ENCODE measurements at places on chromosomes 5 and 9.
A peak's percentile ranks its signal among the peaks of the same experiment; 100 is the strongest.

GRCh38 chr5:56060276-56061110 lies 65.7 kb upstream of the IL6ST start:
- no peak for DNase-seq

DNA sequence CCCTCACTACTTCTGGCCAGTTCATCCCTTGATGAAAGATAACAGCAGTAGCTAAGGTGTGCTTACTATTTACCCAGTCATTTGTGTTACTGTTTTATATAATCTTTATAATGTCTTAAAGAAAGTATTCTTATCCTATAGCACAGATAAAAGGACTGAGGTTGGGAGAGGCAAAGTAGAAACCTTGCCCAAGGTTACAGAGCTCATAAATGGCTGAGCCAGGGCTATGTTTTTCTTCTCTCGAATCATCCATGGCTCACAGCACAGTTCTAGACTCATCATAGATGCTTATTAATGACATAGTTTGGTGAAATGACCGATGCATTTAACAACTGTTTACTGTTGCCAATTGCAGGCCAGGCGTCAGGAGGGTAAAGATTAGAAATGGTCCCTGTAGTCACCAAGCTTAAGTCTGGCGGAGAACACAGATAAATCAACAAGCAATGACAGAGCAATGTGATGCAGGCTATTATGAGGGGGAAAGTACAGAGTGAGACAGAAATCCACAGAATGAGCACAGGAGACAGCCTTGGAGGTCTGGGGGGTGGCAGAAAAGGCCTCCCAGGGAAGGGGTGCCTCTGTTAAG lies 65.6 kb upstream of the ZNF622 start:
- no peak for DNase-seq

GRCh38 chr9:121972501-121972981 lies 120.6 kb downstream of the TTLL11 start:
- peak; percentile 34 for DNase-seq

GRCh38 chr5:177967221-177967887 lies 28.7 kb downstream of the PROP1 start:
- no peak for DNase-seq

GRCh38 chr5:14676320-14676719 lies 11.8 kb downstream of the OTULIN start:
- DNase-seq: no peak

DNA sequence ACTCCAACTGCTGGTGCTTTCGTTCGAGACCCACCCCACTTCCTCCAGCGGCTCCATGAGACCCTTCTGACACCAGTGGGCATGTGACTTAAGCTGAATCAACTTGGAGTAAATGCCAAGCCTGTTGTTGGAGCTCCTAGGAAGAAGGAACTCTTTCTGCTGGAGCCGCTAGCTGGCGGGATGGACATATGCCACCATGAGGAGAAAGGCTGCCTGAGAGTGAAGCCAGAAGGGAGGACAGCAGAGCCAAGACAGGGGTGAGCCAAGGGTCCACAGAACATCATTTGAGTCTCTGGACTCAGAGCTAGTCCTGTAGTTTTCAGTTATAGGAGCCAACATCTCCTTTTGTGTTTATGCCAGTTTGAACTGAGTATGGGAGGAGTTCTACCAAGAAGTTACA lies 35.9 kb downstream of the ANXA6 start:
- no peak for DNase-seq

DNA sequence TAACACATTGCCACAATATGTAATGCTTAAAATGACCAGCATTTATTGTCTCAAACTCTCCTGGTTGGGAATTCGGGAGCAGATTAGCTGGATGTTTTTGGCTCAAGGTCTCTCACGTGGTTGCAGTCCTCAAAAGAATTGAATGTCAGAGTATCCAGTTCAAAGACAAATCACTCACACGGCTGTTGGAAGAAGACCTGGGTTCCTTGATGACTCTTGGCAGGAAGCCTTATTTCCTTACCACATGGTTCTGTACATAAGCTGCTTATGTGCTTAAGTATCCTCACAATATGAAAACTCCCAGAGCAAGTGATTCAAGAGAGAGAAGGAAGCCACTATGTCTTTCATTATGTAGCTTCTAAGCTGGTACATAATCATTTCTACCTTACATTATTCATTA lies 230.3 kb upstream of the PTPRD start:
- DNase-seq: no peak

- DNase-seq: no peak
These were observed 41.9 kb upstream of the ITGA2 start for GRCh38 chr5:52947208-52947607.

- DNase-seq: no peak
These were observed 96.8 kb upstream of the CCDC112 start for GRCh38 chr5:115393239-115393638.

DNA sequence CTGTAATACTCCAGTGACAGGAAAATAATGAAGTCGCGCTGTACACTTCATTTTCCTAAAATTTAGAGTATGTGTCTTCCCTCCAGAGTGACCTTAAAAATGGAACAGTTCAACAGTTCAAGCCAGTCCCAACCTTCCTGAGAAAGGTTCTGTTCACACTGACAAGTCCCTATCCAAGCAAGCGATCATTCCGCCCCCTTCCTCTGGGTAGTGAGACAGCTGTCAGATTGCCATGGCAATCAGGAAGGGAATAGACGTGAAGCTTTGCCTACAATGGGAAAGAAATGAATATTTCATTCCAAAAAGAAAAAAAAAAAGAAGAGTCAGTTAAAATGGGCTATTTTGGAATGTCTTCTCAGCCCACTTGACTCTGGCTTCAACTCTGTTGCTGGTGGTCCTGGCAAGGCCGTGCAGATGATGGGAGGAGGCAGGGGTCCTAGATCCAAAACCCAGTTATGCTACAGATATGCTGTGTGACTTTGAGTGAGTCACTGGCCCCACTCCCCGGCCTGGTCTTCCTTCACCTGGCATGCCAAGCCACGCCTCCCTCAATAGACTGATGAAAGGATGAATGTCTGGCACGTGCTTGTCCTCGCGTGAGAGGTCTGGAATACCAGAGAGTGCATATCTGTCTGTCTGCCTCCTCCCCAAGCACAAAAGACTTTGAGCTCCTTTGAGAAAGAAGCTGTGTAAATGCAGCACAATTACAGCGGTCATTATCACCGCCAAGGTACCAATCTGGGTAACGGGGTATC lies 165.8 kb upstream of the WWC1 start:
- DNase-seq: no peak

DNA sequence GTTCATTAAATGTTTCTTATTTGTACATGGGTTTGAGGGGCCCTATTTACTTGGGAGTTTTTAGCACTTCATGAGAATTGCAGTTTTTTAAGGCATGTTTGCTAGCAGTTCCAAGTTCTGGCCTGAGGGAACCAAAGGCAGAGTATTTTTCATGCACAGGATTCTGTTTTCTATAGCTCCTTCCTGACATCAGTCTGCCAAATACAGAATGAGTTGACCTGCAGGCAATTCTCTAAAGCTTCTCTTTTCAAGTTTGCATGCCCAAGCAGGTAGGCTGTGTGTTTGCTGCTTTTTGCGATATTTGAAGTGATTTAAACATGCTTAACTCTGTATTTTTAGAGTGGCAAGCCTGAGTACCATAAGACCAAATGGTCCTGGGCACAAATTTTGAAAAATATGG lies 75.8 kb downstream of the AOPEP start:
- DNase-seq: no peak

DNA sequence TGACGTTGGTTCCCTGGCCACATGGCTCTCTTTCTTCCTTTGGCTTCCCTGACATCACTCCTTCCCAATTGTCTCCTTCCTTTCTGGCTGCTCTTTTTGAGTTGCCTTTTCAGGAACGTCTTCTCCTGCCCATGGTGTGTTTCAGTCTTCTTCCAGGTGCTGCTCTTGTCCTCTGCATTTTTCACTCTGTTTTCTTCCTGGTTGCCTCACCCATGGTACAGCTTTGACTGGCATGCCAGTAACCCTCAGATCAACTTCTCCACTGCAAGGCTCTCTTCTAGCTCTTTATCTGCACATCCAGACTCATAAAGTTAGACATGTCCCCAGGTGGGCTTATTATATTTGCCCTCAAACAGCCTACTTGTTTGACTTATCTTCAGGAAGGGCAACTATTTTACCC lies 91.0 kb upstream of the ANKH start:
- DNase-seq: no peak

GRCh38 chr9:27183701-27184100 lies 74.7 kb downstream of the TEK start:
- DNase-seq: no peak

- DNase-seq: no peak
These were observed 146.2 kb upstream of the KLF4 start for GRCh38 chr9:107635803-107636174.

GRCh38 chr9:75499812-75500211 lies 390.7 kb upstream of the PCSK5 start:
- DNase-seq: no peak

DNA sequence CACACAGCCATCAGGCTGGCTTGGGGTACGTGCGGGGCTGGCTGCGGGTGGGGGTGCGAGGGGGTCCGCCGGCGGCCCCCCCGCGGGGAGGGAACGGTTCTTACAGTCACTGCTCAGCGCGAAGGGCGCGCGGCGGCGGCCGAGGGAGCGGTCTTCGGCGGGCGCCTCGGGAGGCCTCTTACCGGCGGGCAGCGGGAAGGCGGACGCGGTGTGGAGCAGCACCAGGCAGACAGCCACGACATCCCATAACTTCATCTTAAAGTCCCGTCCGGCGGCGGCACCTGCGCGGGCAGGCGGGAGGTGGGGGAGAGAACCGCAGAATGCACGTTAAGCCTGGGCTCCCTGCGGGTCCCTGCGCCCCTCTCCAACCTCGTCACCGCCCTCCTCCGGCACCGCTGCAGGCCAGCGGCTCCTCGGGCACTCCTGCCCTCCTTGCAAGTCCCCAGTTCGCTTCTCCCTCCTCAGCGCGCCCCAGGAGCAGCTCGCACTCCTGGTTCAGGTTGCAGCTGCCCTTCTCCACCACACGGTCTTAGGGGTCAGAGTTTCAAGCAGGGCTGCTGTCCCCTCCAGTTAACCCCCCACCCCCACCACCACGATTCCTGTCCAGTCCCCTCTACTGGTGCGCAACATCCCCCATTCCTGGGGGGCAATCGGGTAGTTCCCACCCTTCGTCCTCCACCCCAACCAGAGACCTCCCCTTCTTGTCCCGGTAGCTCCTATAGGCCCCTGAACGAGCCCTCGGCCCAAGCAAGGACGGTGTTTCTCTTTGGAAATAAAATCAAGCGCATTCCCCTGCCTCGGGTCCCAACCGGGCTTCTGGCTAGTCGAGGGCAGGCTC lies 5.1 kb downstream of the GDNF start:
- no peak for DNase-seq

DNA sequence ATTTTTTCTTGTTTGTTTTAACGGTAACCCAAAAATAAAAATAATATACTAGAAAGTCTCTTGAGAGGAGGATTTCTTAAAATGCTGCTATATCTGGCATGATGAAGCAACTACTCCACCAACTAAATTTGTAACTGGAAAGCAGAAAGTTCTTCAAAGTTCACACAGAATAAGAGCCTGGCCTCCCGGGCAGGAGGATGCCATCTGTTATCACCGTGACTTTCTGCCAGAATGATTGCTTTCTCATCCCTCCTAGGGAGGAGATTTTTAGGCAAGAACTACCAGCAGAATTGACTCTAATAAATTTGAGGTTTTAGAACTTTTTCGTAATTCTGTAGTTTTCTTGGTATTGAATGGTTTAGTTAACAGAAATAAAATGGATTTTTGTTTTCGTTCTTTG lies 464.6 kb upstream of the ACTBL2 start:
- no peak for DNase-seq

DNA sequence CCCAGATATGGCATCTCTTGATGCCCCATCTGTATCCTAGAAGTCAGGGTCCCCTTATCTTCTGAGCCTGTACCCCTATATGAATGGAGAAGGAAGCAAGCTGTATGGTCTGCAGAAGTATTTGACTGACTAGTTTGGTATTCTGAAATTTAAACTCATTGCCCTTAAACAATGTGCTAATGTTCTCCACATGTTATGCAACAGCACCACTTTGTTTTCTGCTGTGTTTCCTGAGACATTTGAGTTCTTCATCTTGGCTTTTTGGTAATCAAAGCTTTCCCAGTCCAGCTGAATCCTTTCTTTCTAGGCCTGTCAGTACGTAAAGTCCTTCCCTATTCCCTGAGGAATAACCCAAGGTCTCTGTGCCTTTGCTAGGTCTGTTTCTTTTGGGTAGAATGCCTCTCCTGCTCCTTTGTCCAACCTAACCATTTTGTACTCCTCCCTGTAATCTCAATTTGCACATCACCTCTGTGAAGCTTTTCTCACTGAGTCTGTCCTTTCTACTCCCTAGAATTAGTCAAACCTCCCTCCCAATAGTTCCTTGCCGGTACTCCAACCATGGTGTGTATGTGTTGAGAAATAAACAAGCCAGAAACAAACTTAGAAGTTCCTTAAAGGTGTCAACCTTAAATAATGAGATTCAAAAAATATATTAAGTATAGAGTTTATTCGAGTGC lies 72.1 kb upstream of the HSPB3 start:
- DNase-seq: no peak

DNA sequence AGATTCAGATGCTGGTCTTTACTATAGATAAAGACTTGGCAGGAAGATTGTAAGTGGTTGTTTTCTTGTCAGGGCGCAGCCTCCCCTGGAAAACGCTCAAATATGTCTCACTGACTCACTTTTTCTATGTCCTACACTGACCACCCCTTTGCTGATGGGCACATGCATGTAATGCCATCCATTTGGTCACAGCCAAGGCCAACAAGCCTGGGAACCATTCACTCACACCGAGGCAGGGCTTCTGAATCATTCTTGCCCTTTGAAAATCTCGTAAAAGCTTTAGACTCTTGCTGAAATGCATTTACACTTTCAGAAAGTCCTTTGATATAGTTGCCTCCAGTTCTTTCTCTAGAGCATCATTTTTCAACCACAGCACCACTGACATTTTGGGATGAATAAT lies 249.4 kb downstream of the ACTL7B start:
- peak; percentile 38 for DNase-seq

- DNase-seq: no peak
These were observed 70.1 kb upstream of the UNC5A start for GRCh38 chr5:176740131-176740701.

- DNase-seq: no peak
These were observed 35.1 kb downstream of the TGFBI start for GRCh38 chr5:136063778-136064465.

DNA sequence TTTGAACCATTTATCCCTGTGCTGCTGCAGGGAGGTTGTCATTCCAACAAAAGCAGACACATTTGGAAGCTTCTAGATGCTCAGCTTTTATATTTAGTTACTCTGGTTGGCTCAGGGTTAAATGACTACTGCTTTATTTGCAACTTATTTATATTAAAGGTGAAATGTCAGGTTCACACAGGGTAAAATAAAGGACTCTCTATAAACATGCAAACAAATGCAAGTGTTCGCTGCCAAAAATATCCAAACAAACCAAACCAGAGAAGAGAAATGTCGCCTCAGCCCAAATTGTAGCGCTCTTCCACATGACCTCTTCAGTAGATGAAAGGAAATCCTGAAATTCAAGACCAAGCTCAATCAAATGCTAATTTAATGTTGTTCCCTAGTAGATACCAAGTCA lies 57.0 kb upstream of the LIFR start:
- DNase-seq: no peak

Measured in AG09309 (cell line).